ENCODE measurements at places on chromosomes 13 and 19. TPM values are rescaled to one million over a fixed set of nuclear protein-coding genes. Genes with fewer than 3 reads are reported as not detected.

Gene GRK1
- 0.05 TPM for total RNA-seq

Gene C19orf25
- total RNA-seq, result 43.1 TPM

Gene KRTDAP
- total RNA-seq, result not detected

Gene NAXD
- 27.2 TPM for total RNA-seq

Gene KLF1
- 0.41 TPM for total RNA-seq

Gene ZNF284
- total RNA-seq, result 2.0 TPM

Gene C19orf85
- total RNA-seq, result not detected

Gene HCN2
- 2.3 TPM for total RNA-seq

Gene LMTK3
- 4.5 TPM for total RNA-seq

Gene EEF2
- 1,729 TPM for total RNA-seq

Gene CD37
- 231 TPM for total RNA-seq

Gene DACH1
- not detected for total RNA-seq

Gene GGN
- 0.27 TPM for total RNA-seq

Gene CCDC194
- total RNA-seq, result 4.5 TPM

Gene ZNF155
- 5.8 TPM for total RNA-seq

Gene LYPD3
- total RNA-seq, result 0.85 TPM

Gene PCDH20
- total RNA-seq, result not detected

Gene ELF1
- 114 TPM for total RNA-seq

Gene KLK2
- not detected for total RNA-seq

Gene PSG5
- total RNA-seq, result not detected

Gene ZNF763
- 1.7 TPM for total RNA-seq

Gene PPM1N
- 1.4 TPM for total RNA-seq

Gene CEACAM4
- total RNA-seq, result not detected

Gene PSENEN
- total RNA-seq, result 63.1 TPM

Gene PRSS57
- total RNA-seq, result not detected

Gene C5AR2
- total RNA-seq, result 0.17 TPM

Gene SULT2A1
- total RNA-seq, result not detected
